ENCODE measurements at places on chromosomes 7 and 10. TPM values are rescaled to one million over a fixed set of nuclear protein-coding genes. Genes with fewer than 3 reads are reported as not detected.

Gene PNLIPRP1
- total RNA-seq = not detected

Gene LRGUK
- total RNA-seq = not detected

Gene LRRC17
- total RNA-seq = 39.7 TPM

Gene BUD31
- total RNA-seq = 191 TPM

Gene IL6
- 32.2 TPM for total RNA-seq

Gene TMEM236
- total RNA-seq = not detected

Gene RADIL
- total RNA-seq = 0.38 TPM

Gene CALCR
- not detected for total RNA-seq

Gene PIP
- total RNA-seq = not detected

Gene MYH16
- 0.08 TPM for total RNA-seq

Gene NUTM2D
- total RNA-seq = 0.82 TPM

Gene DGKI
- 1.4 TPM for total RNA-seq

Gene ABCB1
- total RNA-seq = 0.75 TPM

Gene ADAM22
- total RNA-seq = 0.08 TPM

Gene KNDC1
- total RNA-seq = 1.6 TPM

Gene HACD1
- total RNA-seq = 11.0 TPM

Gene ZPBP
- not detected for total RNA-seq

Gene H2BK1
- not detected for total RNA-seq

Gene TBC1D12
- total RNA-seq = 5.5 TPM

Gene KIF20B
- 4.2 TPM for total RNA-seq

Gene SUMF2
- 185 TPM for total RNA-seq
